ENCODE measurements at places on chromosomes 13 and 19.

- no peak for DNase-seq
These were observed 34.0 kb downstream of the C13orf46 start for GRCh38 chr13:113939944-113940297.

GRCh38 chr19:58519087-58519354, 589 bp downstream of the ZBTB45 start:
- peak; percentile 65 for DNase-seq

- DNase-seq: no peak
These were observed 63.8 kb downstream of the RNF17 start for GRCh38 chr13:24827799-24828198.

- DNase-seq: no peak
These were observed 22.8 kb downstream of the ATP11A start for GRCh38 chr13:112712451-112713207.

- DNase-seq: no peak
These were observed 2.0 kb downstream of the PALM start for GRCh38 chr19:710767-711166.

- DNase-seq: peak; percentile 9
These were observed 13.5 kb downstream of the PPP1R13L start for GRCh38 chr19:45391346-45391745.

GRCh38 chr13:28476919-28477708, 17.8 kb downstream of the FLT1 start:
- no peak for DNase-seq

GRCh38 chr13:31790992-31791391, 51.7 kb downstream of the RXFP2 start:
- DNase-seq: no peak

GRCh38 chr13:70723732-70724131, 615.5 kb upstream of the KLHL1 start:
- DNase-seq: no peak

DNA sequence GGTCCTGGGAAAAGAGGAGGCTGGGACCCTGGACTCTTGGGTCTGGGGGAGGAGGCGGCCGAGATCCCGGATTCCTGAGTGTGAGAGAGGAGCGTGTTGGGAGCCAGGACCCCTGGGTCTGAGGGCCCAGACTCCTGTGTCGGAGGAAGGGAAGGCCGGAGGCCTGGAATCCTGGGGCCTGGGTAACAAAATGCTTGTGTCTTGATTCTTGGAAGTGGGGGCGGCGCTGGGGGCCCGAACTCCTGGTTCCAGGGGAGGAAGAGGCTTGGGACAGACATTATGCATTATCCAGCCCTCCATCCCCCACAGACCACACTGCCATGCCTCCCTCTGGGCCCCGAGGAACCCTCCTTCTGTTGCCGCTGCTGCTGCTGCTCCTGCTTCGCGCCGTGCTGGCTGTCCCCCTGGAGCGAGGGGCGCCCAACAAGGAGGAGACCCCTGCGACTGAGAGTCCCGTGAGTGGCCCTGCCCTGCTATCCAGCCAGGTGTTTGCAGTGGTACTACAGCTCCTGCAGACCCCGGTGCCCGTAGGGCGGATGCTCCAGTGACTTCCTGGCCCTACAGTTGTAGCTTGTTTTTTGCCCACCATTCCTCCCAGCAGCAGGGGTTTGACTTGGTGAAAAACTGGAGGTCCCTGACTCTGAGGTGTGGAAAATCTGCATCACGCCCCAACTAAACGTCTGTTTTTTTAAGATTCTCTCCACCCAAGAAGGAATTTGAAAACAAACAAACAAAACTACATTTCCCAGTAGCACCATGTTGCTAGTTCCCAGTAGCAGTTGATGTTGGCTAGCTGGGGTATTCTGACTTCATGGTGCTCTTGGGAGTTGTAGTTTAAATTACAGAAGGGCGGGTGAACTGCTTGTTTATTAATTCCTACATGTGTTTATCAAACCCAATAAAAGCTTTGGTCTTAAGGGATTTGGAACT, 630 bp downstream of the NUCB1 start:
- no peak for DNase-seq

DNA sequence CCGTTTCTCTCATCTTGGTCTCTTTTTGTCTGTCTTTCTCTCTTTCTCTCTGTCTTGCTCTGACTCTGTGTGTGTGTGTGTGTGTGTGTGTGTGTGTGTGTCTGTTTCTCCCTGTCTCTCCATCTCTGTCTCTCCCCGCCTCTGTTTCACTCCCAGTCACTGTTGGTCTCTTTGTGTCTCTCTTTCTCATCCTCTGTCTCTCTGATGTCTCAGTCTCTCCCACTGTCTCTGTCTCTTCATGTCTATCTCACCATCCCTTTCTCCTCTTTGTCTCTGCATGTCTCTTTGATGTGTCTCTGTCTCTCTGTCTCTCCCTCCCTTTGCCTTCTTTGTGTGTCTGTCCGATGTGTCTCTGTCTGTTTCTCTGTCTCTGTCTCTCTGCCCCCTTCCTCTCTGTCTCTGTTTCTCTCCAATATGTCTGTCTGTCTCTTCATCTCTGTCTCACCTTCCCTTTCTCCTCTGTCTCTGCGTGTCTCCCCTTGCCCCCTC, 2.5 kb downstream of the NFIC start:
- no peak for DNase-seq

DNA sequence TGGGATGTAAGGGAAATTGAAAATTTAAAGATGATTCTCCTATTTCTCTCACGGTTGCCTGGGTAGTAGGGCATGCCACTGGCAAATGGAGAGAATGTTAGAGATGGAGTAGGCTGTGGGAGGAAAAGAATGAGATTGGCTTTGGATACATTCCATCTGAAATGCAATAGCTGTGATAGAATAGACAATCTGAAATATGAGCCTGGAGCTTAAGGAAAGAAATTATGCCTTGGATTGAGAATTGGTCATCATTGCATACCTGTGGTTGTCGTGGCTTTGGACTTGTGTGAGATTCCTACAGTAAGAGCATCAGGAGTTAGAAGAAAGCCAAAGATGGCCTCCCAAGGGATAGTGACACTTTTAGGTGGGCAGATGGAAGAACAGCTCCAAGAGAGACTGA, 305.1 kb upstream of the SLC10A2 start:
- DNase-seq: peak; percentile 67

DNA sequence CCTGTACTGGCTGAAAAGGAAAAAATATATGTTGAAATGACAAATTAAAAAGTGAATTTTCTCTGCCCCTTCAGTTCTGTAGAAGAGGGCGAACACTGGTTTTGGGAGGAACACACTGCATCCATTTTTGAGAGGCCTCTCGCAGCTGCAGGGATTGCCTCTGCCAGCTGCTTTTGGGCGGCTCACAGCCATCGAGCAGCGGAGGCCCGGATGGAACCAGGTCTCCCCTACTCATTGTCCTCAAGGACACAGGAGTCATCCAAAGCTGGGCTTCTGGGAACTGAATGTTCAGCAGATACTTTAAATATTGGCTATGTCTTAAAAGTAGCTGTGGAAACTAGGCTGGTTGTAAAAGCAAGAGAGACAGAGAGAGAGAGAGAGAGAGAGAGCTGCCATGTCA, 17.1 kb downstream of the RCBTB2 start:
- no peak for DNase-seq

- peak; percentile 98 for DNase-seq
These were observed 195.6 kb downstream of the GGACT start for GRCh38 chr13:100392709-100393630.

GRCh38 chr13:49472186-49472585, 23.6 kb upstream of the PHF11 start:
- no peak for DNase-seq

- DNase-seq: no peak
These were observed 829 bp downstream of the KCNC3 start for GRCh38 chr19:50328224-50328872.

- no peak for DNase-seq
These were observed 54.7 kb downstream of the SLC15A1 start for GRCh38 chr13:98697791-98698190.

DNA sequence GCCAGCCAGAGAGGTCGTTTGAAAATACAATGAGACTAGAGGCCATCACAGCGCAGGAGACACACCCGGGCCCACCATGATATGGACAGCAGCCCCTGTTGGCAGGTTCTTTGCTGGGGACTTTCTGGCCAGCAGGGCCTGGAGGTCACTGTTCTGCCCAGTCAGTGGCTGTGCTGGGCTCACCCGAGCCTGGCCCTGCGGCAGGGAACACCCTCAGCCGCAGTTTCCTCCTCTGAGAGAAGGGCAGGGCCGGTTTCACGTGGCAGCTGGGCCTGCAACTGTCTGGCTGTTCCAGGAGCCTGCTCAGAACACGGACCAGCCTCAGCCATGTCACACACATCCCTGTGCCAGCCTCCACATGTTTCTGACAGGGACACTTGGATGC, 39.4 kb downstream of the ADPRHL1 start:
- DNase-seq: no peak

Measured in NCI-H226 (cell line).